NCI-H748 treated with DMSO at 0.1 percent for 48 hours (cell line): ENCODE measurements at places on chromosomes 6 and 20.

DNA sequence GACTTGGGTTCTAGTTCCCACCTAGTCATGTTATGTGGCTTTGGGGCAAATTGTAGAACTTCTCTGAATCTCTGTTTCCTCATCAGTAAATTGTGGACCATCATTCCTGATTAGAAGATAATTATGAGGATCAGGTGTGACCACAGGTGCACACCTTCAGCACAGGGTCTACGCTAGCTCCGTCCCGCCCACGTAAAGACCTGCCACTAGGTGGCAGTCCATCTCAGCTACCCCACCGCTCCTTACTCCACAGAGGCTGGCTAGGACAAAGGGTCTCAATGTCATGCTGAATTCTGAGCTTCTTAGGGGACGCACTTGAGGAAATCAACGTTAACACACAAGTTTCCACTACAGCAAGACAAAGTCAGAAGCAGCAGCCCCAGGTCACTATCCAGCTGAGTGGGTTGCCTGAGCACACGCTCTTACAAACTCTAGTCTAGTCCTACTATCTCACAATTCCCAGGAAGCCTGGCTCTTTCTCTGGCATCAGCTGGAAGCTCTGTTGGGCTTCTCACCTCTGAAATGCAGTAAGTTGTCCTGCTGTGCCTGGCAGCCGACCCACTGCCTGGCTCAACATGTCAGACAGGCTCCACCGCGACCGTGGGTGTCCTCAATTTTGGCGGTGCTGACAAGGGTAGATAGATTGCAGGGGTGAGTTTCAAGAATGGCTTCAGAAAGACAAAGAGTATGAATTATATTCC, 2.0 kb upstream of the PLCG1 start:
- peak; percentile 46 for DNase-seq

DNA sequence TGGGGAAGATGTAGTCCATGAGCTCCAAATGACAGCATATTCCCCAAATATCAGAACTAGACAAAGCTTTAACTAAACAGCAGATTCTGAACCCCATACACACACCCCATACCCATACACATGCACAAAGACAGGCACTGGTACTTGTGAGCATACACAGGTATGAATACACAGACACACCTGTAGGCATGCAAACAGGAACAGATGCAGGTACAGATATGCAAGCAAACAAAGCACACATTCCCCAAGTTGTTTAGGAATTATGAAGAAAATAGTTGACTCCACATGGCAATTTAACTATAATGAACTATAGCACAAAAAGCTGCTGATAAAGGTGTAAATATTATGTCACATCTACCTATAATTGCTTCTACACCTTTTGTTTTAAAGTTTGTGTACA, 16.7 kb downstream of the GOPC start:
- no peak for DNase-seq

DNA sequence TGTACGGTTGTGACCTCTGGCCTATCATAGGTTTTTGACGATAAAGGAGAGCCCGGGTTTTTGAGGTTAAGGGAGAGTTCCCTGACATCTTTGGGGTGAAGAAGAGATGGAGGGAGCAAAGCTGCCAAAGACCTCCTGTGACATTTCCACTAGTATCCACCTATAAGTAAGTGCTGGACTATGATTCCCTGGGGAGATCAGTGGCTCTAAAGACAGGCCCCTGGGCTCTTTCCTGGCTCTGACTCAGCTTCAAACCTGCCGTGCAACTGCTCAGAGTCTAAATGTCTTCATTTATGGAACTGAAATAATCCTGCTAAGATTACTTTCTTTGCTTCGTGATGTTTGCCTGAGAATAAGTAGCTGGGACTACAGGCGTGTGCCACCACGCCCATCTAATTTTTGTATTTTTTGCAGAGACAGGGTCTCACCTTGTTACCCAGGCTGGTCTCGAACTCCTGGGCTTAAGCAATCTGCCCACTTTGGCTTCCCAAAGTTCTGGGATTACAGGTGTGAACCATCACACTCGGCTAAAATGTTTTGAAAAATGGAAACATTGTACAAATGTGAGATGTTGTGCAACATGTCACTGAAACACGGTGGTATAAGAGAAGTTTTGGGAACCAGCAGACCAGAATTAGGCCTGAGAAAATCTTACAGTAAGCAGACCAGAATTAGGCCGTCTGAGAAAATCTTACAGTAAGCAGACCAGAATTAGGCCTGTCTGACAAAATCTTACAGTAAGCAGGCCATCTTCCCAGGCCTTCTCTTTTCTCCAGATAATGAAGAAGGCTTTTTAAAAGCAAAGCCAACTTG, 1.1 kb upstream of the PAQR8 start:
- no peak for DNase-seq

GRCh38 chr6:137571854-137572253, 77.7 kb upstream of the OLIG3 start:
- DNase-seq, result no peak

GRCh38 chr6:118981884-118982574, 47.1 kb upstream of the MCM9 start:
- DNase-seq, result no peak

DNA sequence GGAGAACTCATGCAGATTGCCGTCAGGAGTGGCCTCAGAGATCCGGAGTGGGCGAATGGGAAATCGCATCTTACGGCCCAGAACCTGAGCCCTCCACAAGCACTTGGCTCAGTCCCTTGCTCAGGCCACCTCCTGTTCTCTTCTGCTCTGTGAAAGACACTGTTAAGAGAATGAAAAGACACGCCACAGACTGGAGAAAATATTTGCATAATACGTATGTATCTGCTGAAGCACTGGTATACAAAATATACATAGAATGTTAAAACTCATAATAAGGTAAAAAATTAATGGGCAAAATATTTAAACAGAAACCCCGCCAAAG, 838 bp upstream of the POM121L2 start:
- no peak for DNase-seq

- DNase-seq, result no peak
Observed at GRCh38 chr6:1689141-1689540, 79.4 kb downstream of the FOXC1 start.

GRCh38 chr6:108501559-108501958, 59.2 kb upstream of the FOXO3 start:
- DNase-seq, result no peak

DNA sequence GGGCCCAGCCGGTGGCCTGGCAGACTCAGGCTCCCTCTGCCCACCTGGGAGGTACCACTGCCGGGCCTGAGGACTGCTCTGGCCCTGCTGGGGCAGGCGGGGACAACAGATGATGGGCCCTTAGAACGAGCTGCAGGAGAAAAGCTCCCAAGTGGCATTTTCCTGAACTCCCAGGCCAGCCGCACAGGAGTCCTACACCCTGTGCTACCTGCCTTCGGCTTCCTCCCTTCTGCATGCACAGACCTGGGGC, 41.3 kb downstream of the DSTN start:
- no peak for DNase-seq

DNA sequence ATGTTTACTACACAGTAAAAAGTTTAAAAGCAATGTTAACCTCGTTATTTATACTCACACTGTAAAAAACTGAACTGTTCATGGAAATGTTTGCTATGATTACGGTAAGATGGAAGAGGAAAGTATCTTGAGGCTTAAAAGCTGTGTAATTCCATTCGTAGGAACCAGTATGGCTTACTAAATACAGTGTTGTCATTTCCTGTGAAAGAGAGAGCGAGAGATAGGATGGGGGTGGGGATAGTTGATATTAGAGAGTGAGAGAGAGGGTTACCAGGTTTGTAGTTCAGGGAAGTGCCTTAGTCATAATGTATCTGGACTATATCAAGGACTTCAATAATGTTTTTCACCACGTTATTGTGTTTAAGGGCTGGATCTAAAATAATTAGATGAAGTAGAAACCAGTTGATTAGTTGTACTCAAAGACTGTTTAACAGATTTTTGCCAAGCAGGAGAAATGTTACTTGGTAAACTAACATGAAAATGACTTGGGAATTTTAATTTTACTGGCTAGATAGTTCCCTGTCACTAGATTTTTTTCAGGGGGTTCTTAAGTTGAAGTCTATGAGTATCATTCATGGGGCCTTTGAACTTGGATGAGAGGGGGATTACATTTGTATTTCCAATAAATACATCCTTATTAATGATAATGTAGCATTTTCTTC, 30.4 kb downstream of the AFDN start:
- DNase-seq, result no peak

DNA sequence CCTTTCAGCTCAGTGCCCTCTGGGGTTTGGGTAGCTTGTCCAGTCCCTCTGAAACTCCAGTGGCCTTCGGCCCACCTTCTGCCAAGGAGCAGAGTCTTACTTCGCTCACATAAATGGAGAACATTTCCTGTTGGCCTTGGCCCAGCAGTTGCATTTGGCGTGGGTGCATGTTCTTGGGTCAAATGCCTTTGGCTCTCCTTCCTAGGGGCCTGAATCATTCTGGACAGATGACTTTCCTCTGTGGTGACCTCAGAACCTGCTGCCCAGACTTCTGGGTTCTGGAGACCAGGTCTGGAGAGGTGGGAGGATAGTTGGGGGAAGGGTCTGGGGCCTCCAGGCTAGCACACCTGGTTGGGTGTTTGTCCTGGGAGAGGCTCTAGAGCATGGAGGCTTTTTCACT, 29.3 kb downstream of the BCAS4 start:
- no peak for DNase-seq

DNA sequence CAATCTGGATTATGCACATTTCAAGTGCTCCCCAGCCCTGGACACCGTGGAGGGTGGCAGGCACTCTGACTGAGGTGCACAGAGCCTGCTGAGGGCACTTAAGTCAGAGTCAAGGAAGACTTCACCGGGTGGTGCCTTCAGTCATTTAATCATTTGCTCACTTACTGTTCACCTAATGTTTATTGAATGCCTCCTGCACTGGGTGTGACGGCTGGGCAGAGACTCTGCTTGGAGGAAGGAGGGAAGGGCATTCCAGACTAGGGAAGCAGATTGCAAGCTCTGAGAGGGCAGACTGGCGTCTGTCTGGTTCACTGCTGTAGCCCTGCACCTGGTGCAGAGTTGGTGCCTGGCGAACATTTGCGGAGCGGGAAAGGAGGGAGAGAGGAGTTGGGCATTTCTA, 54.2 kb upstream of the FAM83D start:
- DNase-seq, result no peak

GRCh38 chr20:11546939-11547338, 370.8 kb upstream of the BTBD3 start:
- DNase-seq, result no peak

- no peak for DNase-seq
Observed at GRCh38 chr20:14780508-14780907, 443.1 kb upstream of the FLRT3 start.

GRCh38 chr20:49674383-49675352, 39.0 kb downstream of the B4GALT5 start:
- DNase-seq, result no peak

GRCh38 chr20:58944610-58945009, 36.4 kb upstream of the NELFCD start:
- DNase-seq, result no peak

- peak; percentile 86 for DNase-seq
Observed at GRCh38 chr6:100657678-100658330, 193.1 kb upstream of the SIM1 start.

- DNase-seq, result no peak
Observed at GRCh38 chr6:110329348-110329713, 28.8 kb downstream of the METTL24 start.

GRCh38 chr6:134407791-134408190, 89.9 kb upstream of the SGK1 start:
- no peak for DNase-seq

GRCh38 chr6:19135706-19136105, 701.5 kb upstream of the ID4 start:
- no peak for DNase-seq

DNA sequence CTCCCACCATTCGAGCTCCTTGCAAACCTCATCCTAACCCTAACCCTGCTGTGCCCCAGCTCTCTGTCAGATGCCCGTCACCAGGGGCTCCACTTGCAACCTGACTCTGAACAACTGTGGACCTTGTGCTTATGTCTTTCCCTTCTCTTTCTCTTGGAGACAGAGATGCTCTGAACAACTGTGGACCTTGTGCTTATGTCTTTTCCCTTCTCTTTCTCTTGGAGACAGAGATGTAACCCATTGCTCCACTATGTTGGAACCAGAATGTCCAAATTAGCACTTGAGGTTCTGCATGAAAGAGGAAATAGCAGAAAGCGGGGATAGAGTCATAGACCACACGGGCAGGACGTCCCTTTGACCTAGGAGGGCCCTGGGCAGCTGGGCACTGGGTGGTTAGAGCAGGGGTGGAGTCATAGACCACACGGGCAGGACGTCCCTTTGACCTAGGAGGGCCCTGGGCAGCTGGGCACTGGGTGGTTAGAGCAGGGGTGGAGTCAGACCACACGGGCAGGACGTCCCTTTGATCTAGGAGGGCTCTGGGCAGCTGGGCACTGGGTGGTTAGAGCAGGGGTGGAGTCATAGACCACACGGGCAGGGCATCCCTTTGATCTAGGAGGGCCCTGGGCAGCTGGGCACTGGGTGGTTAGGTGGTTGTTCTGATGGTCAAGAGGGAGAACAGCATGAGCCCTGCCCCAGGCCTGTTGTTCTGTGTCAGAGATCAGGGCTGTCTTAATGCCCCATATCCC, 22.2 kb downstream of the PCMTD2 start:
- DNase-seq, result no peak

DNA sequence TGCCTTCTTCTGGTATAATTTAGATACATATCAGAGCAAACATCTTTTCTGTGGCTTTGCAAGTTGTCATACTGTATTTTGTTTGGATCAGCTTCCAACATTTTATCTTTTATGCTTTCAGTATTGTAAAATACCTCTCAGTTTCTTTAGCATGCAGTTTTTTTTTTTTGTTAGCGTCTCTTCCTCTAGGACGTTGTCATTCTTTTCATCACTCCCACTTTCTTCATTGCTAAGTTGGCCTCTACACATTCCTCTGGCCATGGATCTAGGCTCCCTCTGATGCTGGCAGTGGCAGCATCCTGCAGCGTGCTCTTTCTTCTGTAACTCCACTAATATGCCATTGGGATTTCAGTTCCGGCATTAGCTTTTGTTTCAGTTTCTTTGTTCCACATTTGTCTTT, 21.7 kb downstream of the RPRD1B start:
- no peak for DNase-seq

GRCh38 chr6:54907355-54907754, 60.8 kb downstream of the FAM83B start:
- DNase-seq, result no peak

- DNase-seq, result peak; percentile 47
Observed at GRCh38 chr20:58980711-58981627, at the start of gene NELFCD. Gene NELFCD, plus strand, starts transcription at chr20:58981256. Its CDS starts 54 bp downstream, at chr20:58981310.

- DNase-seq, result no peak
Observed at GRCh38 chr6:154261688-154262397, 94.8 kb downstream of the IPCEF1 start.

- DNase-seq, result no peak
Observed at GRCh38 chr20:2888224-2888955, 15.1 kb downstream of the PTPRA start.

- no peak for DNase-seq
Observed at GRCh38 chr6:82086944-82087343, 160.6 kb downstream of the IBTK start.

- no peak for DNase-seq
Observed at GRCh38 chr20:49682798-49683197, 30.9 kb downstream of the B4GALT5 start.

GRCh38 chr20:32110173-32110704, 725 bp downstream of the TM9SF4 start:
- DNase-seq, result no peak
